ENCODE measurements at places on chromosomes 3 and 15.

- DNase-seq, result no peak
Observed at GRCh38 chr3:81468391-81468790, 293.1 kb downstream of the GBE1 start.

DNA sequence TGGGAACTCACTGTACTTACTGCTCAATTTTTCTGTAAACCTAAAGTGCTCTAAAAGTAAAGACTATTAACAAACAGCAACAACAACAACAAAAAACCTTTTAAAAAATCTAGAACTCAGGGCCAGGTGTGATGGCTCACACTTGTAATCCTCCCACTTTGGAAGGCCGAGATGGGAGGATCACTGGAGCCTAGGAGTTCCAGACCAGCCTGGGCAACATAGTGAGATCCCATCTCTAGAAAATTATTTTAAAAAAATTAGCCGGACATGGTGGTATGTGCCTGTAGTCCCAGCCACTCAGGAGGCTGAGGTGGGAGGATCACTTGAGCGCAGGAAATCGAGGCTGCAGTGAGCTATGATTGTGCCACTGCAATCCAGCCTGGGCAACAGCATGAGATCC, 161.8 kb downstream of the NUP210 start:
- no peak for DNase-seq

DNA sequence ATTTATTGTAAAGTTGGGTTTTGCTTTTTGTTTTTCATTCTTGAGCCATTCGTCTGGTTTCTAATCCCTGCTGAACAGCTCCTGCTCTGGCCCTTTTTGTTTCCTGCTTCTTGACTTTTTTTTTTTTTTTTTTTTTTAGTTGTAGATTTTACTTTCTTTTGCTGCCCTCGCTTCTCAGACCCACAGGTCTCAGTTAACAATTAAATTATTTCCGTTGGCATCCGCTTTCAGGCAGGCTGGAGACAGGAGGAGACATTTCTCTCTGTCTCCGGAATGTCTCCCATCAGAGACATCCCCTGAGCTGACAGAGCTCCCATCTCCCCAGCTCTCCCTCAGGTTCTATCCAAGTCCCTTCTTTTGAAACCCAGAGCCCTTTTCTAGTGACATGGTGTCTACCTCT, 68.6 kb downstream of the SLC6A6 start:
- DNase-seq, result no peak

- DNase-seq, result no peak
Observed at GRCh38 chr3:86951322-86951721, 39.6 kb downstream of the VGLL3 start.

GRCh38 chr3:130093741-130094391, 12.2 kb downstream of the ALG1L2 start:
- DNase-seq, result no peak

GRCh38 chr3:161489395-161489794, 7.2 kb upstream of the OTOL1 start:
- no peak for DNase-seq

- no peak for DNase-seq
Observed at GRCh38 chr3:22901684-22902083, 301.4 kb upstream of the UBE2E2 start.

DNA sequence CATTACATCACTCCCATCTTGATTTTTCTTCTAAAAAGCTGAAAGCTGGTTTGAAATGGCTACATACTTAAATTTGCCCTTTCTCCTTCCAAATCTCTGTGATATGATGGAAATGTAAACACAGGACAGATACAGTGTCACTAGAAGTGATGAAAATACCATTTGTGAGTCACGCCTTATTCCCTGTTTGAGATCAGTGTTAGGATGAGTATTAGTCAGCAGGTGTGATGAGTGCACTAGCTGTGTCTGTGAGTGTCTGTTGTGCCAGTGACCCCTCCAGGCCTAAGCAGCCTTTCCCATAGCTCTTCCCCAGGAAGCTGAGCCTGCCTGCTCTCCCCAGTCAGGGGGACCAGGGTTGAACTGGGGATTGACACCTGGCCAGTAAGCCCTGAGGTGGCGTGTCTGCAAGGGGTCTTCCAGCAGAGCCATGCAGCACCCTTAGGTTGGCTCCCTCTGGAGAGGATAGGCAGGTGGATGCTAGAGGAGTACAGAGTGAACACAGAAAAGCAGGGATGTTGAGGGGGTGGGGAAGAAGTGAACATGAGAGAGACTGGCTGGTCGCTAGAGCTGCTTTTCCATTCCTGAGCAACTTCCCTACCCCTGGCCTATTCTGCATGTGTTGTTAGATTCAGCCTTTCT, 92.0 kb downstream of the PDE8A start:
- DNase-seq, result no peak

DNA sequence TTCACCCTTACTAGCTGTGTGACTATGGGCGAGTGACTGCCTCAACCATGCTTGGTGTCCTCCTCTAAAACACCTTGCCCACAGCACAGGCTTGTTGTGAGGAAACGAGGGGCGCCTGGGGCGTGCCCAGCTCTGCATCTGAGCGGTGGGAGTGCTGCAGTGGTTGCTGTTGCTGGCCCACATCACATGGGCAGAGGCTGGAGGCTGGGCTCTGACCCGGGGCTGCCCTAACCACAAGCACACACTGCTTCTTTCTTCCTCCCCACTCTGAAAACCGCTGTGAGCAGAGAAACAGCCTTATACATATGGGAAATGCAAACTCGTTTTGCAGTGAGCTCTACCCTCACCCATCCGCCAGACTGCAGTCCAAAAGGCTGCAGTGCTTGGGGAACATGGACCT, 74.8 kb upstream of the RPL32 start:
- DNase-seq, result no peak

DNA sequence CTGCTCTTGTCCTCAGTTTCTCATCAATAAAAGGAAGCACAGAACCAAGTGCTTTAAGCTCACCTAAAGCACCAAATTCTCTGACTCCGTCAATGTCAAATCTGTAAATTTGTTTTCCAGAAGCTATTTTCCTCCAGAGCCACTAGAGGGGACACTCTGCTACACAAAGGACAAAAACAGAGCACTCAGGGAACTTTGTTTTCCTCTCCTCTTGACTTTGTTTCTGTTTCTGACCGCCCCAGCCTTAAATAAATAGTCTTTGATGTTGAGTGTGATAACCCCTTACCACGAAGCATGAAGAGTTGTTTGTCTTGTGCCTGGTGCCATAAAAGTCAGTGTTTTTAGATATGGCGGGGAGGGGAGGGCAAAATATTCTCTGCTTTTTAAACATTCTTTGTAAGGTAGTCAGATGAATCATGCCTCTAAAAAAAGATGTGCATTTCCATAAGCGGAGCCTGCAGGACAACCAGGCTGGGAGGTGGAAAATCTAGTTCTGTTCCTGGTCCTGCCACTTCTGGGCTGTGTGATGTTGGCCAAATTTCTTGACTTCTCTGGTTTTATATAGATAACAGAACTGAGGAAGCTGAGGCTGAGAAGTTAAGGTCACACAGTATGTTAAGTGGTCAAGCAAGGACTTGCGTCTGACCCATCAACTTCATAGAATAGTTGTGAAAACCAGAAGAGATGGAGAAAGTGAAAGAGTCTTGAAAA, 7.3 kb upstream of the ZBTB38 start:
- no peak for DNase-seq

GRCh38 chr15:57533448-57533799, 58.3 kb upstream of the MYZAP start:
- no peak for DNase-seq

DNA sequence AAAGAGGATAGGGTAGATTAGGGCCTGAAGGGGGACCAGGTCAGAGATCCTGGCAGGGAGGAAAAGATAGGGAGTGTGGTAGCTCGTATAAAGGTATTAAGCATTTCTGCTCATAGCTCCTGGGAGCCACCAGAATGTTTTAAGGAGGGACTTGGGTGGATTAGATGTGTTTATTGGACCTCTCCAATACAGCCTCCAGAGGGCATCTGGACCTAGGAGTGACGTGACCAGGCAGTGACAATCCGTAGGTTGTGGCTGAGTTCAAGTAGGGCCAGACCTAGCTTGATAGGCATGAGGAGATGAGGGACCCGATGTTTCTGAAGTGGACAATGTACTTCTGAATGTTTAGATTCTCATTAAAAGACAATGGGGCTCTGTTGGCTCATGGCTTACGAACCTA, 435.2 kb downstream of the MCTP2 start:
- DNase-seq, result no peak

GRCh38 chr3:29128001-29128400, 152.9 kb upstream of the RBMS3 start:
- DNase-seq, result no peak

- DNase-seq, result no peak
Observed at GRCh38 chr3:48000212-48000611, 16.0 kb downstream of the MAP4 start.

GRCh38 chr3:107938143-107938542, 152.7 kb downstream of the CD47 start:
- DNase-seq, result no peak

DNA sequence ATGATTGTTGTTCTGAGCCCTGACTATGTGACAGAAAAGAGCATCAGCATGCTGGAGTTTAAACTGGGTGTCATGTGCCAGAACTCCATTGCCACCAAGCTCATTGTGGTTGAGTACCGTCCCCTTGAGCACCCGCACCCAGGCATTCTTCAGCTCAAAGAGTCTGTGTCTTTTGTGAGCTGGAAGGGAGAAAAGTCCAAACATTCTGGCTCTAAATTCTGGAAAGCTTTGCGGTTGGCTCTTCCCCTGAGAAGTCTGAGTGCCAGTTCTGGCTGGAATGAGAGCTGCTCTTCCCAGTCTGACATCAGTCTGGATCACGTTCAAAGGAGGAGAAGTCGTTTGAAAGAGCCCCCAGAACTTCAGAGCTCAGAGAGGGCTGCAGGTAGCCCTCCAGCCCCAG, 142.0 kb downstream of the IL1RAP start:
- no peak for DNase-seq

- DNase-seq, result no peak
Observed at GRCh38 chr15:74364936-74365597, 2.4 kb downstream of the CYP11A1 start.

- DNase-seq, result no peak
Observed at GRCh38 chr3:166125179-166125578, 288.0 kb upstream of the BCHE start.

GRCh38 chr15:83919319-83919830, 265.5 kb downstream of the ADAMTSL3 start:
- DNase-seq, result no peak

DNA sequence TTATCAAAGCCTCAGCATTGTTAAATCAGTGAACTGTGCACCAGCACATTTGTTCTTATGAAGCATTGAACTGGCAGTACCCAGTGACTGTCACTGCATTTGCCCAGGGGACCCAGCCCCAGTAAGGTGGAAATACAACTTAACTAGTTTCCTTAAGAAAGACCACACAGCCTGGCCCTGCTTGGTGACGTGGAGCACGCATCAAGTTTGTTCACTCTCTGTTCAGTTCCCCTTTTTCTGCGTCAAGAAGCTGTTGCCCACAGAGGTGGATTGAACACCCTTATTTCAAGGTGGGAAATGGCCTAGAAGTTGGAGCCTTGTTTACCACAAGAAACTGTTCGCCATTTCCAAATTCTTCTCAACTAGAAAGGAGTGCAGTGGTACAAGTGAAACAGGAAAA, 69.9 kb upstream of the AGBL1 start:
- DNase-seq, result no peak

DNA sequence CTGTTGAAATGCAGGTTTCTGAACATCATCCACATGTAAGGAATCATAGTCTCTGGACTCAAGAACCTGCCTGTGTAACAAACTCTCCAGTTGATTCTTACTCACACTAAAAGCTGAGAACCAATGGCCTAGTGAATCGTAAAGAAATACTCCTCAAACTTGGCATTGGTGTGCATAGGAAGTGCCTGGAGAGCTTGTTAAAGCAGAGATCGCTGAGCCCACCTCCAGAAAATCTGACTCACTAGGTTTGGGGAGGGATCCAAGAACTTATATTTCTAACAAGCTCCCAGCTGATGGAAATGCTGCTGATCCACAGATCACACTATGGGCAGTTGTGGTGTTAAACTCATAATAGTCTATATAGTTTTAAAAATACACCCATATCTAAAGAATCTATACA, 55.8 kb upstream of the LMCD1 start:
- no peak for DNase-seq

GRCh38 chr15:67117370-67117769, 52.0 kb downstream of the SMAD3 start:
- no peak for DNase-seq

DNA sequence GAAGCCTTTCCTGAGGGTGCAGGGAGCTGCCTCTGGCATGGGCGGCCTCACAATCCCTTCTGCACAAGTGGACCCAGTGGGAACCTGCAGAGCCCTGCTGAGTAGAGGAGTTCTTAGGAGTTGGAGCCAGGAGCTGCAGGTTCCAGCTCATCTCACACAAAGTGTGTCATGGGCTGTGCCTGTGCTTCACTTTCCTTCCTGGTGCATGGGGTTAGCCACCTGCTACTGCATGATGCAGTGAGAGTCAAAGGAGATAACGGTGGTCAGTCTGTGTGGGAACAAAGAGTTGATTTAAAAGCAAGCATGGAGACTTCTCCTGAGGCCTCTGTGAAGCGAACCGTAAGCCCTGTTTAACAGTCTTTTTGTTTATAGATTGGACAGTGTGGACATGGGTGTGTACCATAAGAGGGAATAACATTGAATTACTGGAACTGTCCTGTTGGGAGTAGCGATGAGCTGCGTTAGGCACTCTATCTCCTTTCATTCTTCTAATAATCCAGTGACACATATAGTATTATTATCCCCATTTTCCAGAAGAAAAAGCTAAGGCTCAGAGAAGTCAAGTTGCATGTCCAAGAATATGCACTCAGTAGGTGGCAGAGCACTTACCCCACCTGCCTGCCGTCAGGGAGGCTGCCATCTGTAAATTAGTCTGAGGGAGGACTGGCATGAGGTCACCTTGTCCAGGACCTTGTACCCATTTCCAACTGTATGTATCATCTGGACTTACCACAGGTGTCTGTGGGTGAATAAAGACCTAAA, 68.7 kb upstream of the PRR23C start:
- DNase-seq, result no peak

- no peak for DNase-seq
Observed at GRCh38 chr3:94159062-94159828, 96.4 kb downstream of the NSUN3 start.

- no peak for DNase-seq
Observed at GRCh38 chr3:171284308-171285075, 175.7 kb downstream of the TNIK start.

- DNase-seq, result no peak
Observed at GRCh38 chr15:67700023-67700422, 125.3 kb upstream of the SKOR1 start.

DNA sequence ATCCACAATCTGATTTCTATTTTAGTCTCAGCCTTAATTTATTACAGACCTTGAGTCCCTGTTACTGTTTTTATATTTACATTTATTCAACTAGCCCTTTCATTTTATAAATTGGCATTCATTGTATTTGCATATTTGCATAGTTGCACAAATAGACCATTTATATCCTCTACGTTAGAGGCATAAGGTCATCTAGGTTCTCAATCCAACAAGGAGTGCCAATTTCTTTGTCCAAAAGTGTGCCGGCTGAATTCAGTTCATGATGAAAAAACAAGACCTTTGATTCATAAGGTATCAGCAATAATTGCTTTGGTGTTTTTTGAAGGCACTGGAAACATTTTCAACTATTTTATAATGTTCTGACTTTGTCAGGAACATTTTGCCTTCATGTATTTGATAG, 33.9 kb upstream of the NANOGP8 start:
- no peak for DNase-seq

- DNase-seq, result no peak
Observed at GRCh38 chr15:56366211-56366610, 985 bp downstream of the TEX9 start.

GRCh38 chr15:89743594-89743993, 7.5 kb downstream of the MESP1 start:
- no peak for DNase-seq
